Left ventricle myocardium superior (tissue), 1 donor: ENCODE measurements at places on chromosomes 7 and 10.

GRCh38 chr7:138237995-138238394, 161.7 kb downstream of the AKR1D1 start:
- no peak for DNase-seq

DNA sequence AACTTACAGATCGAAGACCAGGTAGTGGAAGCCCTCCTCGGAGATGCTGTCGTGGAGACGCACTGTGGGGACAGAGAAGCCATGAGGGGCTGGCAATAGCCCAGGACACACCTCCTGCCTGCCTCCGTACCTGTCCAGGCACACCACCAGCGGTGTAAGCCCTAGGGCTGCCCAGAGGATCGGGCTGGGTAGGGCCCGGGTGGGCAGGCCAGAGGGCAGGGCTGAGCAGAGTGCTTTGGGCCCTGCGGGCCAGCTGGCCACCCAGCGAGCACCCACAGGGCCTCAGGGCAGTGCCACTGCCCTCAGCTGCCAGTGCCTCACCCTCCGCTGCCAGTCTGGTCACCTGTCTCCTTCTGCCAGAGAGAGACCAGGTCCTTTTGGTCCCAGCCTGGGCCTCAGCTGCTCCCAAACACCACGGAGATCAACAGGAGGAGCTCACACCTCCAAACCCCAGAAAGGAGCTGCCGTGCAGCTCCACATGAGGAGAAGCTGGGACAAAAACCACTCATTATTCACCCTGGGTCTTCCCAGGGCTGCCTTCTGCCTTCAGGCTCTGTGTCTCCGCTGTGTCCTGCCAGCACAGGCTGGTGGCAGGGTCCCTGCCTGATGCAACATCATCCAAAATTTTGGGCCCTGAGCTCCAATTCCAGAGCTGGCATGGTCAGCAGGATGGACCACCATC, 58.2 kb downstream of the YKT6 start:
- no peak for DNase-seq

GRCh38 chr10:128310971-128311658, 184.9 kb upstream of the MKI67 start:
- no peak for DNase-seq

- no peak for DNase-seq
Observed at GRCh38 chr10:15485684-15486316, 114.7 kb upstream of the FAM171A1 start.

DNA sequence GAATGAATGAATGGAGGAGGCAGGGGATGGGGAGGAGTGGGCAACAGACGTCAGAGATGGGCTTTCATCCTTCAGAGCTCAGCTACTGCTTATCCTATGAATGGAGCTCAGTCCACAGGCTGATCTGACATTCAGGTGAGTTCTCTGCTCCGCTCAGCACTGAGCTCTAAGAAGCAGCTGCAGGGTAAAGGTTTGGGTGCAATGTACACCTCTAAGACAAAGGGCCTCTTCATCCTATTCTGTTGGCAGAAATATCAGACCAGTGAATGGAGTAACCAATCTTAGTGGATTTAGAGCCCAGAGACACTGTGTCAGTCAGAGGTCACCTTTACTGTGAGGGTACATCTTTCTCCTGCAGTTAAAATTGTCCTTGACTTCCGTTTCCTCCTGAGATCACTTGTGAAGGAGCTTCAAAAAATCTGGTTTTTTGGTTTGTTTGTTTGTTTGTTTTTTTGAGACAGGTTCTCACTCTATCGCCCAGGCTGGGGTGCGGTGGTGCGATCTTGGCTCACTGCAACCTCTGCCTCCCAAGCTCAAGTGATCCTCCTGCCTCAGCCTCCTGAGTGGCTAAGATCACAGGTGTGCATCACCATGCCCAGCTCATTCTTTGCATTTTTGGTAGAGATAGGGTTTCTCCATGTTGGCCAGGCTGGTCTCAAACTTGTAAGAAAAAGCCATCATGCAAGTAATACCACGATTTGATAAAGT, 5.1 kb upstream of the CCZ1B start:
- no peak for DNase-seq

DNA sequence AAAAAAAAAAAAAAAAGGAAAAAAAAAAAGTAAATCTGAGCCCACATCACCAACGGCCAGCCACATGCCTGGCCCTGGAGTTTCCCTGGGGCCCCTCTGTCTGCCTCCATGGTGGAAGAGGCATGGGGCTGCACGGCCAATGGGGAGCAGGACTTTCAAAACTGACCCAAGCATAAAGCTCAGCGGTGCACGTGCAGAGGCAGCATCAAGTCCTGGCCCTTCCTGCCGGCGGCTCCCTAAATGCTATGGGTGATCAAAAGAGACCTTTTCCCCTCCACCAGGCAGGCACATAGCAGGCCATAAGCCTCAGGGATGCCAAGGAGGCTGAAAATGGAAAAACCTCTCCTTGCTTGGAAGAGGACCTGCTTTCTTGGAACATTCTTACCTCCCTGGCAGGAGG, 94.3 kb downstream of the OAT start:
- no peak for DNase-seq
